Activated CD4-positive, alpha-beta T cell treated with anti-CD3 and anti-CD28 coated beads, Interleukin-2, amount 50 U/mL, for 24 hours (primary cell): ENCODE measurements at places on chromosomes 16 and 17.

DNA sequence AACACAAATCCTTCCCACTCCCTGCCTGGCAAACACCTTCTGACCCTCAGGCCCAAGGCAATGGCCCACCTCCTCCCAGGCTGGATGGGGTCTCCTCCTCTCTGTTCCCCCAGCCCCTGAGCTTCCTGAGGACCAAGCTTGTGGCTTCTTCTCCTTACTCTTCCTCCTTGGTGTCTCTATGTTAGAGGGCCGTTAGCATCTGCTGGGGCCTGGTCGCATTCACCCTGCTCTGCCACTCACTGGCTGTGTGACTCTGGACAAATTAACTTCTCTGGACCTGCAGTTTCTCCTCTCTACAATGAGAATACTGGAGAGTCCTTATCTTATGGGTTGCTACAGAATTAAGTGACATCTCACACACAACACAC, 725 bp upstream of the MT2A start:
- no peak for DNase-seq

- DNase-seq, result no peak
These were observed 577 bp upstream of the HS3ST2 start for GRCh38 chr16:22813223-22813947.

- no peak for DNase-seq
These were observed 2.8 kb upstream of the FUS start for GRCh38 chr16:31177136-31177535.

DNA sequence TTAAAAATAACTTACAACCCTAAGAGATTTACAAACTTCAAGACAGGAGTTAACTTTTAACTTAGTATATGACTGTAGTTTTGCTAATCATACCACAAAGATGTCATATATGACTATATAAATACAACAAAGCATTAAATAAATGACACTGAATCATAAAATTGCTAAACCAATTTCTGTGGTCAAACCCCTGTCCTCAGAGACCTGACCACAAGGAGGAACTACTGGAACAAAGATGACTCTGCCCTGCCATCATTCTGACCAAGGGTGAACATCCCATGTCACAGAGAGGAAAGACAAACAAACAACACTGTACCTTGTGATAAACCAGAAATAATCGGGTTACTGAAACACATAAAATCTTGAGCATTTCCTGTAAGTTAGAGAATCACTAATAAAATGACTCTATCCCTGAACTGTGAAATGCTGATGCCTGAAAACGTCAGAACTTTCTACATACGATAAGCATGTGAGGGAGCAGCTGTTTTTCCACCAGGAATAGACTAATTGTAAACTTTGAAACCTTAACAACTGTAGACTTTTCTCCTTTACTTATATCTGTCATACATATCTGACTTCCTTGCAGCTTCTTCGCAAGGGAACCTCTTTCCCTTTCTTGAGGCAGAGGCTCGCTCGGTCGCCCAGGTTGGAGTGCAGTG, 47.9 kb downstream of the WDR59 start:
- no peak for DNase-seq

DNA sequence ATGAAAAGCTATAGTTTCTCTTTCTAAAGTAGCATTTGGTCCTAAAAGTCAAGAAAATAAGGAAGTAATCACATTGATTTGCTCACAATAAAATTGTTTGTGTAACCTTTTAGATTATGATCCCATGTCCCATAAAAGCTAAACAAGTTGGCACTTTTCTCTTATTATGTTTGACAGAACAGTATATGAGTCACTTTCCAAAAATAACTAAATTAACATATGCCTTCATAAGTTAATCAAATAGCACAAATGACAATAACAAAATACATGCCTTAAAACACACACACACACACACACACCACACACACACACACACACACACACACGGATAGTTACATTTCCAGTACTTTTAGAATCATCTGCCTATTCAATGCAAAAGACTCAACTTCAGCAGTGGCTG, 2.8 kb downstream of the MED13 start:
- DNase-seq, result no peak

GRCh38 chr16:2663553-2664546, 18.5 kb upstream of the KCTD5 start:
- DNase-seq, result no peak

GRCh38 chr17:68621065-68621464, 19.9 kb upstream of the FAM20A start:
- DNase-seq, result no peak
